ENCODE measurements at places on chromosomes 7 and 10.

GRCh38 chr10:26952094-26952493, 91.3 kb upstream of the ABI1 start:
- DNase-seq = no peak

DNA sequence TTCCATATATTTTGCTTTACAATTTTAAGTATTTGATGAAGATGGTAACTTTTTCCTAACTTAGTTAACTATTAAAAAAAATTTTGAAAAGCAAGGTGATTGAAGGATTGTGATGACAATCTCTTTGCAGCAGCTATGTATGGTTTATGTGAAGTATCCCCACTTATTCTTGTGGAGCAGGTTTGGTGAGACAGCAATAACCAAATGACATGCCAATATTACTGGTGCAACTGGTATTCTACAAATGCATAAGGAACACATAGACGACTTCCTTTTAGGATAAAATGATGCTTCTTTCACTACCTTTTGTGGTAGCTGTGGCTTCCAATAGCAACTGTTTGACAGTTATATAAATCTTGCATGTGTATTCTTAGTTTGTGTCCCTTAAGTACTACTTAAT, 465.3 kb downstream of the PLXDC2 start:
- DNase-seq = no peak

DNA sequence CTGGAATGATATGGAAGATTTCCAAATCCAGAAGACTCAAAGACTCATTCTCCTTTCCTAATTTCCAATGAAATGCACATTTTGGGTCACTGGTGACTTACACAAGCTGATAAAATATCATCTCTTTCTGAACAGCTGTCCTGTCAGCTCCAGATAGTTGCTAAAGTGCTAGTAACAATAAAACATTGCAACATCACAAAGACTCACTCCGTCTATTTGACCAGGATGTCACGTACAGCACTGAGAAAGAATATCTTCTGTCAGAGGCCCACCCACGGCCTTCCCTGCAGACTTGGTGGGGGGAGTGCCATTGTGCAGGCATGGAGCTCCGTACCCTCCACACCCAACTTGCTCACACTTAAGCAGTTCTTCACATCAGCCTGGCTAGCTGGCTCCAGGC, 78.9 kb upstream of the EGR2 start:
- DNase-seq = no peak

DNA sequence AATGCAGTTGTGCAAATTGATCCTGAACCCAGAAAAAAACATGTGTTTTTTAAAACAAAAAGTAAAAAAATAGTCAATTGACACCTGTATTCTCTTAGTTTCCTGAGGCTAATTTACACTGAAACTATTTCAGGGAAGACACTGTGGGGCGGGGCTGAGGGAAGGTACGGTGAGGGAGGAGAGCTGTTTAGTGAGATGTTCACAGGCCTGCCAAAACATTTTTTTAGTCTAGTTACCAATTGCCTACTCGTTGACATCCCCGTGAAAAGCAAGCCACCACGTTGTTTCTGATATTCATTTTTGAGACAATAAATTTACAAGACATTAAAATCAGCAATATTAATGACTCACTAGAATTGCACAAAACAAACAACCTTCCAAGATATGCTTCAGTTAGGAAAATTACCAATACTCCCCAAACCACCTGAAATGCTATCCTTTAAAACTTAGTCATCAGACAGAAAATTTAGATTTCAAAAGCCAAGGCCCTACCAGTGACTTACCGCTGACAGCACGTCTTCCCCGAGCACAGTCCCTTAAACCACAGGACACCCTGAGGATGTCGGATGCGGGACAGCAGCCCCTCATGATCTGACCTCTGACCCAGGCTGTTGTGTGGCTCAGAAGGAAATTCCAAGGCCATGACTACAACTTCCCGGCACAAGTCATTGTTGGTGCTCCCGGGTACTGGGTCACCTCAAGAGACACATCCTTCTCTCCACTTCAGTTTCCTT, 279.2 kb downstream of the PRPF18 start:
- DNase-seq = peak; percentile 69

DNA sequence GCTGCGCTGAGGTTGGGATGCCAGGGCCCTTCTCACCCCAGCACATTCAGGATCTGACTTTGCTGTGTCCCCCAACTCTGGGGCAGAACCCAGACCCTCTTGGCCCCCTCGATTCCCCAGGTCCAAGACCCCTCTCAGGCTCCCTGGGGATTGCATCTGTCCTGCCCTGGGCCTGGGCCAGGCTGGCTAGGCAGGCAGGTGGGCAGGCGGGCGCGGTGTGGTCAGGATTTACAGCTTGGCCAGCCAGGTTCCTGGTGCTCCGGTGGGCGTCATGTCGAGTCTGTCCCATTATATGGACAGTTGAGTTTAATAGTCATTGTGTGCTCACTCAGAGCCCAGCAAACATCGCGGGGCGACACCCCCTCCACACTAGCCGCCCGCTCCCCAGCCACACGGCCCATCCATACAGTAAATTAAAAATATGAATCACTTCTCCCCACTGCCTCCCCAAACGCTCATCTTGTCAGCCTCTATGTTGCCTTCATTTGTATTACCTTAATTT, 23.5 kb downstream of the POLL start:
- DNase-seq = peak; percentile 51

DNA sequence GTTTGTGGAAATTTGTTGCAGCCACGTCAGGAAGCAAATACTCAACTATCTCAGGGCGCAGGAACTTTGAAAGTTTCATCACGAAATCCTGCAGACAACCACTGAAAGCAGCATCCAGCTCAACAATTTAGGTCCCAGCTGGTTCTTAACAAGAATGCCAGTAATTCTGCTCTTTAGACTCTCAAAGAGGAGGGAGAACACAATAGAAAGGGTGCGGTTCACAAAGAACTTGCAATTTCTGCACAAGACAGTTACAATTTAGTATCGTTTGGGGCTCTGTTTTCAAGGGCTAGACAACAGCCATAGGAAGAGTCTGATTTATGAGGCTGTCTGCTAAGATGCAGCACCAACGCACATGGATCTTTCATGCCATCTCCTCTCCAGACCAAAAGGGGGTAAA, 223.1 kb downstream of the FGFR2 start:
- no peak for DNase-seq

DNA sequence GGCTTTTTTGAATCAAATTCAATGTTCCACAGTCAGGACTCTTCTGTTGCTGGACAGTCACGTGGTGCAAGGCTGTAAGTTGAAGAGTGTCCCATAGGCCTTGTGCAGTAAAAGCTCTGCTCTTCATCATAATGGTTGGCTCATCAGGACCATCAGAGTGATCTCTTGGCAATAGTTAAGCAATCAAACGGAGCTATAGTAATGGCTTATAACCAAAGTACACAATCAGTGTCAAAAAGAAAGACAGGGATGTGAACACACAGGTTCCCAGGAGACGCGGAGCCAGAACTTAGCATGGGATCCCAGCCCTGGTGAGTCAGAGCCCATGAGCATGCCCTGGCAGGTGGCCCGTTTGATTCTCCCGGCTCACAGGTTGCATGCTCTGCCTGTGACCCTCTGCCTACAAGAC, 10.8 kb upstream of the GPNMB start:
- DNase-seq = peak; percentile 85

DNA sequence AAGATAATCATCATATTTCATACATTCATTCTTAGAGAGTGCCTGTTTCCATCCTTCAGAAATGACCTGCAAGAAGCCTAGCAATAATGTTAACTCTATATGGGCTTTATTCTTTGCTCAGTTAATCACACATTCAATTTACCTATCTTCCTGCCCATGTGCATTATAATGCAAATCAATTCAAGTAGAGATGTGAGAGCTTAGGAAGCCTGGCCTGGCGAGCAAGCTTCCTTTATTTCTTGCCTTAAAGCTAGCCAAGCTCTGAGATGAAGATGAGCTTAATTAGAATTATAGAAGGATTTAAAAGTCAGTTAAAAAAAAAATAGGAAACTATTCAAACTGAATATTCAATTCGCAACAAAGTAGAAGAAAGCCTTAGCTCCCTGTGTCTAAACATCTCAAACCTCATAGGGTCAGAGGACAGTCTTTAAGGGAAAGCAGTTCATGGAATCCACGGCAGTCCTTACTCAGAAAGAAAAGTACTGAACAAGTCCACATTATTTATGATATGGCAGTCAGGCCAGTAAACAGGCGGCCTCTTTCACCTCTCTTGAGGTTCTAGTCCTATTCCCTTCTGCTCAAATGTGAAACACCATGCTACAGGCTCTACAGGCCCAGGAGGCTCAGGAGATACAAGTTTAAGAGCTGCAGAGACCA, 214.1 kb downstream of the TFEC start:
- DNase-seq = no peak

- no peak for DNase-seq
These were observed 175.9 kb downstream of the CCDC71L start for GRCh38 chr7:106485031-106485551.

DNA sequence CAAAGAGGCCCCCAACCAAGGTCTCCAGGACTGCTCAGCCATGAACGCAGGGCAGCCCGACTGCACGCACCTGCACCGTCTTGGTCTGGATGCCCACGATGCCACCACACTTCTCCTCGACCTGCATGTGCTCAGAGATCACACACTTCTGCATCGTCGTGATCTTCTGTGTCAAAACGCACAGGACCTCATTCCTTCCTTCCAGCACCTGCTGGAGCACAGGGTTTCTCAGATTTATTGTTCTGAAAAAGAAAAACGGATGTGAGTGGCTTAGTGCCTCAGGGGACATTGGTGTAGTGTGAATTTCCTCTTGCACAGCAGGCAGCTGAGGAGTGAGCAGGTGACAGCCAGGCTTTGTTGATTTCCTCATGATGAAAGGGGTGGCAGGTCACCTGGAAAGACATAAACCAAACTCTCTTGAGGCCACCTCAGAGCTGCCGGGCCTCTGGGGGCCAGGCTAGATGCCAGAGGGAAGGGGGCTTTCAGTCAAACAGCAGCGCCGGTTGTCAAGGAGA, 38.2 kb downstream of the GSDME start:
- peak; percentile 75 for DNase-seq

DNA sequence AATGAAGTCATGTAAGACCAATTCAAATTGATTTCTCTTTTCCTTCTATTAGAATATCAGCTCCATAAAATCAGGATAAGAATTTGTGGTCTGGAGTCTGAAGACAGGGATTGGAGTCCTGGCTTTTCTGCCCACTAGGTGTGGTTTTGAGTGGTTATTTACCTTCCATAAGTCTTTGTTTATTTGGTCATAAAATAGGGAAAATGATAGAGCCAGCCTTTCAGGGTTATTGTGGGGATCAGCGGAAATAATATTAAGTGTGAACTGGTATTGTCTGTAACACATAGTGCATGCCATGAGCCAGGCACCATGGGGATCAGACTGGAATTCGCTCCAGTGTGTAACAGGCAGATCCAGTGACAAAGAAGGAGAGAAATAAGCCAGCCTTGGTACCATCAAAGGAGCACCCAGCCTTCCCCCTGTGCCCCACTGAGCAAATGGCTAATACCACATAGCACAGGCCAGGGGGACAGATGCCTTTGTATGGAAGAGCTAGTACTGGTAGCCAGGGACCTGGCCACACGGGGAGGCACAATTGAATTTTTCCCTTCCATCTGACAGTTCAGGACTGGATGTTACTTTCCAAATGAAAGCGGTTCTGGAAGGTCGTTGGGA, 509.7 kb upstream of the PODXL start:
- DNase-seq = no peak

GRCh38 chr7:147911201-147911601, 679.4 kb upstream of the C7orf33 start:
- DNase-seq = no peak

- DNase-seq = no peak
These were observed 150.3 kb downstream of the AHR start for GRCh38 chr7:17448479-17449423.

- DNase-seq = no peak
These were observed 51.5 kb downstream of the NRCAM start for GRCh38 chr7:108404509-108405420.

Measured in cardiac septum (tissue), 1 donor.